ENCODE measurements at places on chromosomes 5 and 9. TPM values are rescaled to one million over a fixed set of nuclear protein-coding genes. Genes with fewer than 3 reads are reported as not detected.

DNA sequence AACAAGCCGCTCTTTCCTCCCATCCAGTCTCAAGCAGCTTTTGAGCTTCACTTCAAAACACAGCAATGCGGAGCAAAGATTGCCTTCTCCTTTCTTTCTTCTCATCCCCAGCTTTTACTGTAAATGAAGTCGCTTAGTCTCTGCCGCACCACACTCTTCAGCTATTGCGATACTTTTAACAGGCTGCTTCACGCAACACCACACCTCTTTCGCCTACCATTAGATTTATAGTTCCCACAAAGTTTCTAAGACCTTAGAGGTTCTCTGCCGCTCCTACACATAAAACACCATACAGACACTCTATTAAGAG is 711 bp downstream of the PGGT1B start:
- no peaks in the 10 kb centered on the region for H3K4me1 ChIP-seq
- H3K4me3 ChIP-seq, result peak overlapping the region; percentile 84
- no peaks in the 10 kb centered on the region for H3K27me3 ChIP-seq
- H3K36me3 ChIP-seq, result no peaks in the 10 kb centered on the region
- DNase-seq, result no peak

Gene WDR38
- not detected for total RNA-seq

- no peaks in the 10 kb centered on the region for H3K27me3 ChIP-seq
- H3K36me3 ChIP-seq, result no peaks in the 10 kb centered on the region
- H3K4me1 ChIP-seq, result no peaks in the 10 kb centered on the region
- no peak overlapping the region for H3K27ac ChIP-seq
- no peak for DNase-seq
- H3K4me3 ChIP-seq, result no peak overlapping the region
These were observed 386.9 kb upstream of the SMC2 start for GRCh38 chr9:103707181-103707580.

Gene IFNA21
- not detected for total RNA-seq

- H3K4me3 ChIP-seq, result peak overlapping the region; percentile 50
- no peaks in the 10 kb centered on the region for H3K36me3 ChIP-seq
- H3K27me3 ChIP-seq, result peaks cover 36% of the 10 kb centered on the region
- DNase-seq, result no peak
- no peaks in the 10 kb centered on the region for H3K4me1 ChIP-seq
- no peak overlapping the region for H3K27ac ChIP-seq
These were observed 781 bp downstream of the FOXD1 start for GRCh38 chr5:73447530-73448462.

GRCh38 chr5:35853631-35854030 is 3.1 kb upstream of the IL7R start:
- H3K4me3 ChIP-seq, result no peak overlapping the region
- peaks cover 18% of the 10 kb centered on the region for H3K4me1 ChIP-seq
- no peaks in the 10 kb centered on the region for H3K27me3 ChIP-seq

GRCh38 chr5:109739741-109740728 is 50.3 kb downstream of the MAN2A1 start:
- H3K27ac ChIP-seq, result no peak overlapping the region
- H3K4me1 ChIP-seq, result peaks cover 11% of the 10 kb centered on the region
- H3K27me3 ChIP-seq, result no peaks in the 10 kb centered on the region
- H3K36me3 ChIP-seq, result peaks cover 2% of the 10 kb centered on the region
- H3K4me3 ChIP-seq, result no peak overlapping the region
- DNase-seq, result peak; percentile 32

Gene CFAP157
- not detected for total RNA-seq

Gene SLC22A5
- total RNA-seq, result 4.8 TPM

DNA sequence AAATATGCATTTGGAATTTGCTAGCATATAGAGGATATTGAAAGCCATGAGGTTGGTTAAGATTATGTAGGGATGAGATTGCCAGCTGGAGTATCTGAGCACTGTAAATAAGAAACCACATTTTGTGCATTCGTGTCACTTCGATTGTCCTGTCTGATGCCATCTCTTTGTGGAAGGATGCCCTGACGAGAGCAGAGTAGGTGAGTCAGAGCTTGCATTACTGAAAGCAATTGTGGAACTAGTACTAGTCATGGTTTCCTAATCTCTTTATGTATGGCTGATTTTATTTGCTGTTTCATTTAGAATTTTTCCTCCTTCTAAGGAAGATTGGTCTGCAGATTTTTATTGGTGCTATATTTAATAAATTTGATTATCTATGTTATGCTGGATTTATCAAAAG is 14.5 kb upstream of the TAS2R1 start:
- no peaks in the 10 kb centered on the region for H3K36me3 ChIP-seq
- H3K4me3 ChIP-seq, result no peak overlapping the region
- no peak overlapping the region for H3K27ac ChIP-seq
- no peak for DNase-seq
- H3K4me1 ChIP-seq, result no peaks in the 10 kb centered on the region

Gene GABRA1
- not detected for total RNA-seq

Gene CYSRT1
- total RNA-seq, result 0.97 TPM

DNA sequence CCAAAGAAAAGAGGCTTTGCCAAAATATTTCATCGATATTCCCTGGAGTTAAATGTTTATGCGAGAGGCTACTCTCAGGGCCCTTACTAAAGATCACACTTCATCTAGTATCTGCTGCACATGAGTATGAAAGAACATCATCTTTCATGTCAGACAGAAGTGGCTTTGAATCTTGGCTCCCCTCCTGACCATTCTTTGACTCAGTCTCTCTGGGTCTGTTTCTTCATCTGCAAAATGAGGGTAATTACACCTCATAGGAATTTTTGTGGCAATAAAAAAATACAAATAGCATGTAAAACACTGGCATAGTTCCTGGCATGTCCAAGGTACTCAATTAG is 58.1 kb downstream of the SLIT3 start:
- no peaks in the 10 kb centered on the region for H3K36me3 ChIP-seq
- DNase-seq, result no peak
- H3K27ac ChIP-seq, result no peak overlapping the region
- H3K4me3 ChIP-seq, result no peak overlapping the region
- no peaks in the 10 kb centered on the region for H3K4me1 ChIP-seq

Gene TAF1L
- total RNA-seq, result not detected

GRCh38 chr5:10354048-10354872 is 765 bp downstream of the MARCHF6 start:
- H3K4me3 ChIP-seq, result peak overlapping the region; percentile 97
- H3K4me1 ChIP-seq, result peaks cover 3% of the 10 kb centered on the region
- H3K27ac ChIP-seq, result peak overlapping the region; percentile 97
- no peaks in the 10 kb centered on the region for H3K36me3 ChIP-seq
- no peak for DNase-seq

Gene SPINK4
- total RNA-seq, result not detected

GRCh38 chr5:15693382-15693728 is 193.4 kb downstream of the FBXL7 start:
- no peaks in the 10 kb centered on the region for H3K27me3 ChIP-seq
- no peak overlapping the region for H3K27ac ChIP-seq
- H3K36me3 ChIP-seq, result no peaks in the 10 kb centered on the region
- H3K4me3 ChIP-seq, result no peak overlapping the region
- DNase-seq, result no peak

DNA sequence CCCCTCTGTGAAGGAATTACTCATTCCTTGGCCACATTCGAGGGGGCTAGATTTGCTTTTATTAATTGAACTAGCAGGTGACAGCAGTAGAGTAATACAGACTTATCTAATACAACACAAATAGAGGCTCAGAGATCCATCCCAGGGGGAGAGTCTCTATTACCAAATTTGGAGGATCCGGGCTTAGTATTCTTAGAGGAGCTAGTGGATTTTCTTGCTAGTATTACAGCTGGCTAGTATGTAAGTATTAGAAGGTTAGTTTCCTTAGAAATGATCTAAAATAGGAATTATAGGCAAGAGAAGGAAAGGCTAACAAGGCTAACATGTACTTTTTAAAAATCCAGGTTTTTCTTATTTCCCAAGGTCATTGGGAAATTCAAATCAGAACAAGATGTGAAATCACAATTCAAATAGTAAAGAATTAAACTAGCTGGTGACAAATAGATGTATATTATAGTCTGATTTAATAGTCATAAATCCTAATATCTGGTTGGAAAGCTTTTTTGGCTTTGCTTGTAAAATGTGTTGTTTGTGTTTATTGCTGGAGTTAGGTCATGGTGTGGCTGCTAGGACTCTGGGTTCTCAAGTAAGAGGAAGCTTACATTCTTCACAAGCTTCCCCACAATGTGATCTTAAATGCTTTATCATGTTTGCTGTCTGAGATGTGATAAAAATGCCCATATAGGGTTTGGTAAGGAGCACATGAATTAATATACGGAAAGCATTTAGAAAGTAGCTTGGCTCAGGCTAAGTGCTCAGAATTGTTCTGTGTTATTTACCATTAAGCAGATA is 160.4 kb upstream of the MPDZ start:
- no peak overlapping the region for H3K27ac ChIP-seq
- no peaks in the 10 kb centered on the region for H3K27me3 ChIP-seq
- no peak overlapping the region for H3K4me3 ChIP-seq
- no peaks in the 10 kb centered on the region for H3K36me3 ChIP-seq
- no peak for DNase-seq

GRCh38 chr5:36777105-36777757 is 99.3 kb upstream of the NIPBL start:
- H3K27me3 ChIP-seq, result no peaks in the 10 kb centered on the region
- H3K36me3 ChIP-seq, result no peaks in the 10 kb centered on the region
- no peak for DNase-seq
- H3K4me3 ChIP-seq, result no peak overlapping the region
- H3K4me1 ChIP-seq, result no peaks in the 10 kb centered on the region
- H3K27ac ChIP-seq, result no peak overlapping the region

DNA sequence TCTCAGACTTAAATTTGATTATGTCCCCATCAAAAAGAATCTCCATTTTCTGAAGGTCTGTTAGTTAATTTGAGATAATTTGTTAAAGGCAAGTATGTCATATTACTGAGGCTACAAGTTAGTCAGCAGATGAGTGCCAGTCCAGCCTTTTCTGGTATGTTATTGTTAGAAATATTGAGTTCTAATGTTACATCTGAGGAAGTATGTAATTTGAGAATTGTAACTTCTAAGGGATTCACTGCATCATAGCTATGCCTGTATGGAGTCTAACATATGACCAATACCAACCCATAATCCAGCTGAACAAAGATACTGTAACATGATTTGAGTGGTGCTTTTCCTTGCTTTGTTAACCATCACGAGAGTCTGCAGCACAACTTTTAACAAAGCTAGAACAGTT is 13.9 kb downstream of the SLC23A1 start:
- no peak overlapping the region for H3K4me3 ChIP-seq
- no peak overlapping the region for H3K27ac ChIP-seq
- H3K36me3 ChIP-seq, result peaks cover 19% of the 10 kb centered on the region
- no peaks in the 10 kb centered on the region for H3K27me3 ChIP-seq
- DNase-seq, result no peak

GRCh38 chr9:124501771-124502320 is 5.4 kb downstream of the NR5A1 start:
- H3K36me3 ChIP-seq, result no peaks in the 10 kb centered on the region
- peaks cover 9% of the 10 kb centered on the region for H3K27me3 ChIP-seq
- no peak overlapping the region for H3K4me3 ChIP-seq
- no peak for DNase-seq

DNA sequence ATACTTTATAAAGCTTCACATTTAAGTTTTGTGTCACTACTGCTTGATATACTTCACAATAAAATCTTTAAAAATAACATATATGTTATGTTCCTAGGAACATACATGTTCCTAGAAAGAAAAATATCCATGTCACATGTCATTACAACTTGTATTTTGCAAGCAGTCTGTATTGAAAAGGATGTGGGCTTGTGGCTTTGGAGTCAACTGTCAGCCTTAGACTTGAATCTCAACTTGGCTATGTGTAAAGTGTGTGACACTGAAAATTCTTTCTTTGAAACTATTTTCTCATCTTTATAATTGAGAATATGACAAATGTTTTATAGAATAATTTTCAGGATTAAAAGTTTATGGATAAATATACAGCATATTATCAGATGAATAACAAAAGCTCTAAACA is 273.1 kb downstream of the KIAA0825 start:
- H3K4me1 ChIP-seq, result no peaks in the 10 kb centered on the region
- H3K27ac ChIP-seq, result no peak overlapping the region
- H3K36me3 ChIP-seq, result no peaks in the 10 kb centered on the region
- H3K4me3 ChIP-seq, result no peak overlapping the region
- no peak for DNase-seq

GRCh38 chr5:72511774-72512592 is 4.8 kb upstream of the ZNF366 start:
- no peak overlapping the region for H3K4me3 ChIP-seq
- DNase-seq, result no peak
- H3K36me3 ChIP-seq, result no peaks in the 10 kb centered on the region
- H3K4me1 ChIP-seq, result peaks cover 42% of the 10 kb centered on the region

Gene BHMT
- 0.44 TPM for total RNA-seq

Gene MARCOL
- not detected for total RNA-seq

- no peak overlapping the region for H3K27ac ChIP-seq
- no peak for DNase-seq
- H3K36me3 ChIP-seq, result peaks cover 2% of the 10 kb centered on the region
- no peaks in the 10 kb centered on the region for H3K27me3 ChIP-seq
These were observed 11.1 kb downstream of the FAM13B start for GRCh38 chr5:138021771-138022170.

DNA sequence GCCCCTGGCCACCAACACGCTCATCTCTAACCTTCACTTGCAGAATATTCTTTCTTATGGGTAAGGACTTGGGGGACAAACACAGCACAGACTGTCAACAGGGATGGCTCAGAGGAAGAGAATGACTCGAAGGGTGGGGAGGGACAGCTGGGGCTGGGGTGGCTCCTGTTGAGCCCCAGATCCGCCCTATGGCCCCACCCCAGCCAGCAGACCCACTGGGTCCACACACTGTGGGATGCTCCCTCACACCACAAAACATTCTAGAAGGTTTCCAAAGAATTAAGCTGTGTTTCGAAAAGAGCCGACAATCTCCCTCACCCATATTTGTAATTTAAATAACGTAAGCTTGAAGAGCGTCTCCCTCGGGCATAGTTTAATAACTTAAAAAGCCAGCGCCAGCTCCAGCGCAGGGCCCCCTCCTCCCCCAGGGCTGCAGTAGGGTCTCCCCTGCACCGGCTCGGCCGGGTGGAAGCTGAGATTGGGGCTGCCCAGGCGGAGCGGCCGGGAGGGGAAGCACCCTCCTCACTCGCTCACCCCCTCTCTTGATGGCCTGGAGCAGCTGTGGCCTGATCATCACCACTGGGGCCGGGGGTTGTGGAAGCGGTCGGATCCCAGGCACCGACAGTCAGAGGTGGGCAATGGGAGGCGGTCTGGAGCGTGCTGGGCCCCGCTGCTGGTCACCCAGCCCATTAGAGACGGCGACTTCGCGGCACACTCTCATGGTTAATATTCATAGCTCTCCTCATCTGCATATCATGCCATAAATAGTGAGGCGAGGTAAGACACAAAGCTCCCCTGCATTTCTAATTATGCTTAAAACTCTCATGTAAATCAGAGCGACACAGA is 37.6 kb downstream of the NACC2 start:
- H3K4me1 ChIP-seq, result no peaks in the 10 kb centered on the region
- H3K4me3 ChIP-seq, result no peak overlapping the region
- no peaks in the 10 kb centered on the region for H3K27me3 ChIP-seq
- DNase-seq, result no peak
- H3K36me3 ChIP-seq, result no peaks in the 10 kb centered on the region

Gene NLN
- total RNA-seq, result 38.8 TPM

GRCh38 chr5:55934115-55934613 is 60.6 kb downstream of the IL6ST start:
- H3K27me3 ChIP-seq, result no peaks in the 10 kb centered on the region
- no peaks in the 10 kb centered on the region for H3K4me1 ChIP-seq
- H3K36me3 ChIP-seq, result no peaks in the 10 kb centered on the region
- no peak for DNase-seq
- H3K27ac ChIP-seq, result no peak overlapping the region
- H3K4me3 ChIP-seq, result no peak overlapping the region

Gene SPINK13
- not detected for total RNA-seq
